ENCODE measurements at places on chromosomes 4 and X. TPM values are rescaled to one million over a fixed set of nuclear protein-coding genes. Genes with fewer than 3 reads are reported as not detected.

Gene VEGFC
- 9.3 TPM for total RNA-seq

Gene SSX2
- not detected for total RNA-seq

Gene KLHL13
- total RNA-seq: 82.4 TPM

Gene XK
- 7.8 TPM for total RNA-seq

Gene ACOT9
- 45.3 TPM for total RNA-seq

Gene COX18
- total RNA-seq: 23.9 TPM

Gene COL25A1
- 27.4 TPM for total RNA-seq

Data from metanephros (tissue), 2 donors.